Mammary epithelial cell (primary cell): ENCODE measurements at places on chromosomes 1 and 21. TPM values are rescaled to one million over a fixed set of nuclear protein-coding genes. Genes with fewer than 3 reads are reported as not detected.

GRCh38 chr1:11058595-11059154 is 1.1 kb downstream of the SRM start:
- DNase-seq = peak; percentile 20

GRCh38 chr1:175808999-175809398 is 65.6 kb upstream of the TNR start:
- DNase-seq = no peak

DNA sequence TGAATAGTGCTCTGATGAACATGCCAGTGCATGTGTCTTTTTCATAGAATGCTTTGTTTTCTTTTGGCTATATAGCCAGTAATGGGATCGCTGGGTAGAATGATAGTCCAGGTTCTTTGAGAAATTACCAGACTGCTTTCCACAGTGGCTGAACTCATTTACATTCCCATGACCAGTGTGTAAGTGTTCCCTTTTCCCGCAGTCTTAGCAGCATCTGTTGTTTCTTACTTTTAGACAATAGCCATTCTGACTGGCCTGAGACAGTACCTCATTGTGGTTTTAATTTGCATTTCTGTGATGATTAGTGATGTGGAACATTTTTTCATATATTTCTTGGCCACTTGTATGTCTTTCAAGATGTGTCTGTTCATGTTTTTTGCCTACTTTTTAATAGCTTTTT is 784.5 kb downstream of the USP25 start:
- peak; percentile 55 for DNase-seq

DNA sequence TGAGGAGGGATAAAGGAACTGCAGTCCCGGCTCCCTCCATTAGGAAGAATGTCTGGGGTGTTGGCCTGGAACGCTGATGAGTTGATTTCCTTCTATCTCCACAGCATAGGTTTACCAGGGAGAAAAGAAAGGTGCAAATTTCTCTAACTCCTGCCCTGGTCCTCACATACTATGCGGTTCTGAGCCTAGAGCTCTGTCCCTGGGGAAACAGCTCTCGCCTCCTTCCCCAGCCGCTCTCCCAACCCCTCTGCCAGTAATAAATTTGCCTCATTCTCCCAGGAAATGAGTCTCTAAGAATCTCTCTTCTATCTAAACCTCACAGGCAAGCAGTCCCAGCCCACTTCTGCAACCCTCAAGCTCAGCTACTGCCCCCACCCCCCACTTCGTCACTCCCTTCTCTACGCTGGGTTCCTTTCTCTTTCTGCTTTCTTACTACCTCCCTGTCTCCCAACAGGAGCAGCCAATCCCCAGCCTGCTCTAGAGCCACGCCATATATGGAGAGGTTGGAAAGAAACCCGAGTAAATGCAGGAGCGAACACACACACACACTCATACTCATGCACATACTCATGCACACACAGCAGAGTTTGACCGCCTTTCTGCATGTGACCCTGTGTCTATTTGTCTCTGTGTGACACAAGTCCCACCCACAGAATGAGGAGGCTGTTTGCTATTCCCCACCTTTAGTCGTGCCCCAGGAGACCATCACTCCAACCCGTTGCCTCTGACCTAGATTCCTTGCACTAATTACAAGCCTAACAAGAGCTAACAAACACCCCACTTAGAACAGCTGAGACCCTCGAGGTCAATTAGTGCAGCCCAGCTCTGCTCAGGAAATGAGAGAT is 13.4 kb downstream of the PLEKHO1 start:
- DNase-seq = peak; percentile 97

- DNase-seq = no peak
Observed at GRCh38 chr1:178155481-178156255, 61.8 kb downstream of the RASAL2 start.

- no peak for DNase-seq
Observed at GRCh38 chr21:45983981-45984551, 2.5 kb downstream of the COL6A1 start.

GRCh38 chr1:44672254-44672955 is 1.9 kb downstream of the TMEM53 start:
- DNase-seq = peak; percentile 70

GRCh38 chr1:248521856-248522255 is 14.0 kb downstream of the OR2G6 start:
- no peak for DNase-seq

GRCh38 chr1:27349784-27350662 is 8.2 kb downstream of the SYTL1 start:
- DNase-seq = no peak

DNA sequence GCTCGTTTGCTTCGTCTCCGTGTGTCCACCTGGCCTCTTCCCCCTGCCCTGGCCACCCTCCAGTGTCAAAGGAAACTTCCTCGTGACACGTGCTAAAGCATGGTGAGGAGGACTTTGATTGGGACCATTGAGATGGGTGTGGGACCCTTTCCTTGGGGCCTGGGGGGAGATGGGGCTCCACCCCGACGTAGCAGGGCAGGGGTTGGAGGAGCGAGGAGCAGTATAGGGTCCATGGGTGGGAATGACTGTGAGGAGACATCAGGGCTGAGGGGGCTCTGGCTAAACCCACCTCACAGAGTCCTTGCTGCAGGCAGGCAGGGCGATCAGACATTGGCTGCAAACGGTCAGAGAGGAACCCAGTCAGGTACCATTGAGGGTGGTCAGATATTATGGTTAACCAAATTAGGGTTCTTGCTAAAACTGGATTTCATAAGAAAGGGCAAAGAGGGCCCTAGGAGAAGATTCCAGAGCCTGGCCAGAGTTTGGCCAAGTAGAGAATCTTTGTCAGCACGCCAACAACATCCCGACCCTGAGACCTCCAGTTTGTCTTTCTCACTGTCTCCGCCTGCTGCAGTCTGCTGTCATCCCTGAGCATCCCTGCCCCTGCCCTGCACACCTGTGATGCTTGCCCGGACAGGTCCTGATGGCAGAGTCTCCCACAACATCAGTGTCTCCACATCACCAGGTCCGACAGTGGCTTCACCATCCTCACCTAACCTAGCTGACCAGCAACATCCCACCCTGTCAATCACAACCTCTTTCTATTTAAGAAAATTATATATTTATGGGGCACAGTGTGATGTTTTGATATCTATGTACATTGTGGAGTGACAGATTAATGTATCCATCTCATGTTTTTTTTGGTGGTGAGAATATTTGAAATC is 8.0 kb downstream of the RNF187 start:
- no peak for DNase-seq

- DNase-seq = peak; percentile 79
Observed at GRCh38 chr1:65260851-65261473, 48.4 kb upstream of the DNAJC6 start.

DNA sequence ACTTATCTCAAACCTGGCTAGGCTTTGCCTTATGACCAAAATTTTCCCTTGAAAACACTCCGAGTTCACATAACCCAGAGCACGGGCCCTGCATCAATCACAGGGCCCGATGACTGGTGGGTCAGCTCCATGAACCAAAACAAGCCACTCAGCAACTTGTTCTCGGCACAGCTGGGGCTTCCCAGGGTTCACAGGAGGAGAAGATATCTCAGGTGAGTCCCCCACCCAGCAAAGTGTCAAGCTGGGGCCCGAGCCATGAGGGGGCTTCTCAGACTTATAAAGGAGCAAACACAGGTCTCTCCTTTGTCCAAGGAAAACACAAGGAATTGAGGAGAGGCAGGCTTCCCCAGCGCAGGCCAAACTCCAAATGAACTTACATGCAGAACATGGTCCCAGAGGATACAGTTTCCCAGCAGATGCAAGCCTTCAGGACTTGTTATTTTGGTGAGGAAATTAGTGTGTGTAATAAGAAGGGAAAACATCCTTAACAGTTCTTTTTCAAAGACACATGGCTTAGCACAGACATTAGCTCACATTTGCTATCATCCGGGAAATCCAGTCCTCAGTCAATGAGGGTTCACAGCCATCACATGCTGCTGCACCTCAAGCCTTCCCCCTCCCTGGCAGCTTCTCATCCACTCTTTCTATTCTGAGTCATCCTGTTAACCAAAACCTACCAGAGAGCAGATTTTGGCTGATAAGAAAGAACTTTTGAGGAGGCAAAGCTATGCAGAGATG is 98.1 kb upstream of the NFIA start:
- DNase-seq = peak; percentile 63

- DNase-seq = no peak
Observed at GRCh38 chr1:26938004-26938658, 16.6 kb downstream of the NUDC start.

- DNase-seq = no peak
Observed at GRCh38 chr1:191034132-191034531, 556.5 kb upstream of the BRINP3 start.

- DNase-seq = no peak
Observed at GRCh38 chr1:248847956-248848561, 10.0 kb downstream of the ZNF672 start.

- no peak for DNase-seq
Observed at GRCh38 chr1:191889623-191890003, 268.6 kb upstream of the RGS18 start.

GRCh38 chr1:185894791-185895190 is 160.6 kb downstream of the HMCN1 start:
- no peak for DNase-seq

GRCh38 chr1:163928069-163928468 is 606.3 kb downstream of the NUF2 start:
- no peak for DNase-seq

GRCh38 chr1:117268535-117269455 is 58.1 kb upstream of the VTCN1 start:
- DNase-seq = peak; percentile 10

- no peak for DNase-seq
Observed at GRCh38 chr1:89503690-89504089, 20.9 kb upstream of the LRRC8B start.

DNA sequence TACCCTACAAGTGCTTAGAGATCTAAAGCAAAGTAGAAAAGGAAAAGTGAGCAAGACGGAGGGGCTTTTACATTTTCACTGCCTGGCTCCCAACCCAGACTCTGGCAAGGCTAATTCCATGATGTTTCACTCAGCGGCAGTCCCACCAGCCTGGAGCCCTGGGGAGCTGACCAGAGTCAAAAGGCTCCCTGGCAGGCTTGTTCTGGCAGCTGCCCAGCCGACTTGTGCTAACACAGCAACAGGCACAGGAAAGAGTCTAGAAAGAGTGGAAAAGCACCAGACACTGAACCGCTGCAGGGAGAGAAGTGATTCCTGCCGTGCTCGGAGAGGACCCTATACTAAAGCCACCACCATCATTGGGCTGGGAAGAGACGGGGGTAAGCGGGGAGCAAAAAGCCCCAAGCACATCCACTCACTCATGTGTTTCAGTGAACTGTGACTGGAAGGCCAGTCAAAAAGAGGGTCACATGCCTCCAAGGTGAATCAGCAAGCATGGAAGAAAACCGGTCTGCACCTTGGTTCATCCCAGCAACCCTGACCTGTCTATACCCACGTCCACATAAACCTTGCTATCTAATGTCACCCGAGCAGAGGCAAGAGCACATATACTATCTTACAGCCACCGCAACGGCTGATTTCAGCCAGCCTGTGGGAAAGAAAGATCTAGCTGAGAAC is 8.0 kb downstream of the SMIM12 start:
- DNase-seq = peak; percentile 55

The XKR8 gene
- 4.3 TPM for total RNA-seq

The FAM110D gene
- total RNA-seq = not detected in 2 replicates

The ATAD3C gene
- 1.8 TPM for total RNA-seq

The HNRNPCL4 gene
- total RNA-seq = not detected

The SLC45A3 gene
- total RNA-seq = 1.7 and 4.3 TPM in 2 replicates

The HAX1 gene
- 174 TPM for total RNA-seq

The SLC2A5 gene
- under 0.01 TPM for total RNA-seq

The NR1I3 gene
- not detected in 2 replicates for total RNA-seq

The SYT11 gene
- total RNA-seq = 0.33 TPM

The DNAJC28 gene
- 2.0 TPM for total RNA-seq

The S100A8 gene
- total RNA-seq = 4.0 TPM

The SPRR4 gene
- not detected in 2 replicates for total RNA-seq
